ENCODE measurements at places on chromosomes 2 and 18.

DNA sequence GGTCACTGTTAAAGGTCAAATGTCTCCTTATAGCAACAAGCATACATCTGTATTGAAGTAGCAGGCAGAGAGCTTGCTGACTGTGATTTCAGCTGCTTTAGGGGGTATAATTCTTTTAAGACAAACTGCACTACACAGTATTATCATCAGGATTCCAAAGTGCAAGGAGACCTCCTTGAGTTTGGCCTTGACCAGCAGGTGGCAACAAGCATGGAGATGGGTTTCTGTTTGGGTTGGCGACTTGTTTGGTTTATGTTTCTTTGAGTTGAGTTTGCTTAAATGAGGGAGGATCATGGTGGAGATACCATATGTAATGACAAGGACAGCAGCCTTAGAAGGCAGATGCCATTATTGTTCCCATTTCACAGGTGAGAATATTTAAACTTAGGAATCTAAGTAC lies 681.0 kb upstream of the ID2 start:
- no peak for DNase-seq

DNA sequence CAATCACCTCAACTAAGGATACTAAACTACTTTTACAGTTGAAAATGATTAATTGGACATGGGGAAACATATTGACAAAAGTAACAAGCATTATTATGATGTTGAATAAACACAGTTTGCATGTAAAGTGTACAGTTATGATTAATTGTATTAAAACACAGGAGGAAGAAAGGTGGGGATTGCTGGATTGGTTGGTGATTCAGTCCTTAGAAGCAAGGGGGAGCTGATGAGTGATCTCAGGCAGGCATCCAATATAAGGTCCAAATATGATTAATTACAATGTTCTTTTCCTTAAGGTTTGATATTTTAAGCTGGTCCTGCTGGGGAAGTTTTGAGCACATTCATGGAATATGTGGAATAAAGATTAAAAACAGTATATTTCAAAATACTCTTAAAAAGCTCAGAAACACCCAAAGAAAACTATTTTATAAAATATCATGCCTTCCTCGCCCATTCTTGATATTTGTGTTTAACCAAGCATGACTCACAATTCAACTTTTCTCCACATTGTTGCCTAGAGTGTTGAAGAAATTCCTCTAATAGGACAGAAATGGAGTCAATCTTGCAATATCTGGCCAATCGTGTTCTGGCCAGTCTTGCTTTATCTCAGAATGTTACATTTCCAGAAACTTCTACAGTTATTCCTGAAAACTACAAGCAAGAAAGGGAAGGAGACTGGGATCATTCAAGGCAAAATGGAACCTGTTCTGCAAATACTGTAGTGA lies 268.2 kb downstream of the RPIA start:
- no peak for DNase-seq

- no peak for DNase-seq
These were observed 67.8 kb downstream of the RTP5 start for GRCh38 chr2:241937297-241937696.

GRCh38 chr2:23532391-23533337 lies 147.7 kb downstream of the KLHL29 start:
- DNase-seq = no peak

DNA sequence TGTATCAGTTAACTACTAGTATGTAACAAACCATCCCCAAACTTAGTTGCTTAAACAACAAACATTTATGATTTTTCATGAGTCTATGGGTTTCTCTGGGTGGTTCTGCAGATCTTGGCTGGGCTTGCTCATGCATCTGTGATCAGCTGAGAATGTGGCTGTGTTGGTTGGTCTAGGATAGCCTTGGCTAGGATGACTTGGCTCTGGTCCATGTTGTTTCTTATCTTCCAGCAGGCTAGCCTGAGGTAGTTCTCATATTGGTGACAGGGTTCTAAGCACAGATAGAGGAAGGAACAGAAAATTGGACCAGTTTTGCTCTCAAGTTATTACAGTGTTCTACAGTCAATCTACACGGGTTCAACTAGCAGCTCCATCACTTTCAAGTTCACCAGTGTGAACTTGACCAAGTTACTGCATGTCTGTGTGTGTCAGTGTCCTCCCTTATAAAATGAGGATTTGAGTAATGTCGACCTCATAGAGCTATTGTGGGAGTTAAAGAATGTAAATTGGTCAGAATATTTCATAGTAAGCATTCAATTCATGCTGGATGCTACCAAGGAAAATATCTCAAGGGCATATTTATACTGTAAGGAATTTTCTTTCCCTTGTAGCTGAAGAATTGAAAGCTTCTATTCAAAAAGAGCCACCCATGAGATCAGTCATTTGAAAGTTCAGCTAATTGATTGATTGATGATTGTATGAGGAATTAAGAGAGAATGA lies 65.3 kb downstream of the MYO3B start:
- no peak for DNase-seq

- DNase-seq = no peak
These were observed 1.4 kb downstream of the UGT1A5 start for GRCh38 chr2:233714121-233714520.

DNA sequence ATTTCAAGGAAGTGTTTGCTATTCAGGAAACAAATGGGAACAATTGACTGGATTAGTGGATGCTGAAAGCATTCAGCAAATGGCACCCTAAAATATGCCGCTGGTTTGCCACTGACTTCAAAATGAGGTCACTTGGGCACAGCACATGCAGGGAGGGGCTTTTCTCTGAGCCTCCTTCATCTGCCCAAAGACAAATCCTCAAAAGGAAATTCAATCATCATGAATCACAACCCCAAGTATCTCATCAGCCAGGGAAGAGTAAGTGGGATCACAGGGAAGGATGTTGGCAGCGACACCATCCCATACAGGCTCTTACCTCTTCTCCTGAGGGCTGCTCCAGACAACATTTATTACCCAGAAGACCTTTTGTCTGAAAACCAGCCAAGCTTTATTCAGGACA lies 14.4 kb upstream of the SP140L start:
- DNase-seq = peak; percentile 52

DNA sequence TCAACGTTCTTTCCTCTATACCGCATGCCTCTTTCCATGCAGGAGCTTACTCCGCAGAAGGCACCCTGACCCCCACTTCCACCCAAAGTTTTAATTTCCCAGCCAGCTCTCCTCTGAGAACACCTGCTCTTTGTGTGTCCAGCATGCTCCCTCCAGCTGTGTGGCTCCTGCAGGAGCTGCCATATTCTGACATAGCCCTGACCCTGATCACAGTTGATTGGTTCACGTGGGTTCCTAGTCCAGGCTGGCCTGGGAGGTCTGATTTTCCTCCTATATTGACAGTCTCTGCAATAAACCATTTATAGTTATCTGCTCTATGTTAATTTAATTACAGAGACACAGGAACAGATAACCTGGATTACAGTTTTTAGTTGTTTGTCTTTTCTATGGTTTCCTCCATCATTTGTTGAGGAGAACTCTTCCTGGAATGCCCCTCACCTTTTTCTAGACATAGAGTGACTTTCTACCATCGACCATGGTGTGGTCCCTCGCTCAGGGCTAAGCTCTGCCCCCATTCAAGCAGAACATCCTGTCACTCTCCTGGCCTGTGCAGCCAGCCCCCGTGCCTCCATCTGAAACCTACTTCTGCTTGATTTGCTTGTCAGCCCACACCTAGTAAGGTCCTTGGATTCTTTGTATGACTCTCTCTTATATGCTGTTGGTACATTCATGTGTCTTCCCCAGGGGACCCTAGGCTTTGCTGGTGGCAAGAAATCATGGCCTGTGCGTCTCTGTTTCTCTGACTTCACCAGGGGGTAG lies 231.5 kb downstream of the LPIN1 start:
- no peak for DNase-seq

- DNase-seq = no peak
These were observed 1362.9 kb upstream of the SLC39A10 start for GRCh38 chr2:194294156-194294555.

DNA sequence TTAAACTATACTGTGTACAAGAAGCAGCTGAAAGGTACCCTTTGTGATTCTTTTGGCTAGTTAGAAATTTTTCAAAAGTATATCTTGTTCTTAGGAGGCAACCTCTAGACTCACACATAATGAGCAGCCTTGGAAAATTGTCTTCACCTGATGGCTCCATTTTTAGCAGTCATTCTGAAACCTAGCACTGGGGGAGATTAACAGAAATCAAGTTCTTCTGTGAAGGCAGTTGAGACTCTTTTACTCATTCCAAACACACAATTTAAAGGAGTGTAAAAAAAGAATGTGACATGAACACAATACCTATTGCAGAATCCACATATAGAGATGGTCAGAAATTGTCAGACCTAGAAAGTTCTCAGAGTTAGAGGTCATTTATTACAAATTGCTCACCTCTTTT lies 197.7 kb downstream of the UBE2E3 start:
- no peak for DNase-seq

- DNase-seq = peak; percentile 62
These were observed 104.4 kb downstream of the LIPG start for GRCh38 chr18:49666045-49666775.

DNA sequence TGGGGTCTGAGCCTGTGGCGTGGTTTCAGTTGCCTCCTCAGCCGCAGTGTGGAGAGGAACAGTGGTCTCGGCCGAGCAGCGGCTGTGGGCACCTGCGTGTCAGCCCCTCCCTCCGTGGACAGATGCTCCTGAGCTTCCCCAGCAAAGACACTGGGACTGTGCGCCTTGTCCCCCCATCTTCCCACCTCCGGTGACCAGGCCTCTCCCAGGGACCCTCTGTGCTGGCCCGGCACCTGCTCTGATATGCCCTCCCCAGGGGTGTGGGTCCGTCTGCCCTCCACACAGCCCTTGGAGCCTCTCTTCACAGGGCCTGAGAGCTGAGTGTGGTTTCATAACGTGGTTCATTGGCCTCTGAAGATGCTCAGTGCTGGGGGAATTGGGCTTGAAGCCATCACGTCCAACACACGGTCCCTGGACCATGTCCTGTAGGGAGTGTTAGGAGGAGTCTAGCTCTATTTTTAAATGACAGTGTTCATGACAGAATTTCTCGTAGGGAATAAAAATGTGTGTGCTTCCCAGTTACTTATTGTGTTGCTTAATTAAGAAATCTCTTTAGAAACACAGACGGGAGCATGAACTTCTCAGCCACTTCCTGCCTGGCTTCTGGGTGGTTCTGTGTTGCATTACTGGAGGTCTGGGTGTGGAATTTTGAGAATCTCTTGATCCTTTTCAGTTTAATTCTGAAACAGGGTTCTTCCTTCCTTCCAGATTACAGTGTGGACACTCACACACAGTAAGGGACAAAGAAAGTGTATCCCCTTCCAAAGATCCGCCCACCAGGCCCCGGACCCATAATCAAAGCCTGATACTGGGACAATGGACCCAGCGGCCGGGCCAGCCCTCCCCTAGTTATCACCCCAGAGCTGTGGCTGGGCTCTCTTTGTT lies 110.7 kb downstream of the NFATC1 start:
- no peak for DNase-seq

DNA sequence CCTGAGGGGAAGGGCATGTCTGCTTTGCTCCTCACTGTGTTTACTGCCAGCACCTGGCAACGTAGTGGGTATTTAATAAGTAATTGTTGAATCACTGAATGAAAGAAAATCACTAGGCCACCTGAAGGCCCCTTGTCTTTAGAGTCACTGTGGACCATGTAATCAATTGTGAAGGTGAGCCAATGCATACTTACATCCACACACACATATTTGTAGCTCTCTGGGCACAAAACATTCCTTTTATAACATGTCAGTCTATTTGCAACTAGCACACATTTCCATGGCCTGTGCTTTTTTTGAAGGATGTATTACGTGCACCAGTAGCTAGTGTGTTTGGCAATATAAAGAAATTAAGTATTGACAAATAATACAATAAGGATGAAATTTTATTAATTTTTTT lies 11.2 kb downstream of the ATP8B1 start:
- no peak for DNase-seq

- DNase-seq = peak; percentile 18
These were observed 229.5 kb downstream of the DCC start for GRCh38 chr18:52569492-52569891.

DNA sequence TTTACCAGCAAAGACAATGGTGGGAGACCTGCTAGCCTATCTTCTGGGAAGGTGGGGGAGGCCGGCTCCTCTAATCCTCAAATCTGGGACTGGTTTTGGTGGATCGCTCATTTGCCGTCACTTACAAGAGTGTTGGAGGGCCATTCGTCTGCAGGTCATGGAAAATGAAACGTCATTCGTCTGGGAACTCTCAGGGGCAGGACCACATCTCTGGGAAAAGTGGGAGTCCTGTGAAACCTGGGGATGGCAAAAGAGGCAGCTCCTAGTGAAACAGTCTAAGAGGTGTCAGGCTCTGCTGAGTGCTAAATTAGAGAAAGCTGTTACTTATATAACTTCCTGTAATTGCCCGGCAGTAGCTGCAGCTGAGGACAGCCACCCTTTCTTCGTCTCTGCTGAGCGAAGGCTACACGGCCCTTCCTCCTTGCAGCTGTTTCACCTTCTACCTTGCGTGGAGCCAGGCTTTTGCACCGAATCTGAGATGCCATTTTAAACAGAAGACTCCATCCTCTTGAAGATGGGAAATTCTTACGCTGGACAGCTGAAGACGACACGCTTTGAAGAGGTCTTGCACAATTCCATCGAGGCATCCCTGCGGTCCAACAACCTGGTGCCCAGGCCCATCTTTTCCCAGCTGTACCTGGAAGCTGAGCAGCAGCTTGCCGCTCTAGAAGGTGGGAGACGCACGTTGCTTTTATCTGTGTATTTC lies 22.4 kb downstream of the GREB1 start:
- DNase-seq = no peak

DNA sequence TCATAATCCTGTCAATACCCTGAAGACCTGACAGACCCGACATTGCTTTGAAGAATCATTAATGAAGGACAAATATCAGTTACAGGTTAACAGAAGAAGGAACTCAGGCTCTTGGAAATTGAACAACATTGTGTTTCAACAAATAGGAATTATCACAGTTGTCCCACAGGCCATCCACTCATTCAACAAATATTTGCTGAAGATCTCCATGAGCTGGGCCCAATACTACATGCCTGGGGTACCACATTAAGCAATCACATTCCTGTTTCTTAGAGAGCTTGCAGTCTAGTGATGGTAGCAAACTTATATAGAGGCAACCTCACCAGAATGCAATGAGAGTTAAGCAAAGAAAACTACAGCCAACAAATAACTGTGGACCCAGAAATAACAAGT lies 671.6 kb upstream of the ACVR2A start:
- peak; percentile 70 for DNase-seq

GRCh38 chr18:7902399-7902839 lies 335.3 kb downstream of the PTPRM start:
- peak; percentile 63 for DNase-seq

DNA sequence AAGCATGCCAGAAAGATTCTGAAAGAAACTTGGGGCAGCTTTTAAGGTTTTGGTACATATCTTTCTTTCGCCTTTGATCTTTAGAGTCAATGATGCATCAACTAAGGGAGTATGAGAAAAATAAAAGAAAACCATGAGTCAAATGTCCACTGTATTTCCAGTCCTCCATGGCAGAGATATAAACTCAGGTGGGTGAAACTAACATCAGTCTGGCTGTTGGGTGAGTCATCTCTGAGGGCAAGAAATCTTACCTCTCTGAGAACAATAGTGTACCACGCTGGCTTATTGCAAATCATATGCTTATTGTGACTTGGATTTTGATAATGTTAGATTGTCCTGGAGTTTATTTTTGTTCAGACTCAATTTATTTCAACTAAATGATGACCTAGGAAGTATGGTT lies 521.0 kb downstream of the PLCL1 start:
- no peak for DNase-seq
